ENCODE measurements at places on chromosomes 16 and 17. TPM values are rescaled to one million over a fixed set of nuclear protein-coding genes. Genes with fewer than 3 reads are reported as not detected.

DNA sequence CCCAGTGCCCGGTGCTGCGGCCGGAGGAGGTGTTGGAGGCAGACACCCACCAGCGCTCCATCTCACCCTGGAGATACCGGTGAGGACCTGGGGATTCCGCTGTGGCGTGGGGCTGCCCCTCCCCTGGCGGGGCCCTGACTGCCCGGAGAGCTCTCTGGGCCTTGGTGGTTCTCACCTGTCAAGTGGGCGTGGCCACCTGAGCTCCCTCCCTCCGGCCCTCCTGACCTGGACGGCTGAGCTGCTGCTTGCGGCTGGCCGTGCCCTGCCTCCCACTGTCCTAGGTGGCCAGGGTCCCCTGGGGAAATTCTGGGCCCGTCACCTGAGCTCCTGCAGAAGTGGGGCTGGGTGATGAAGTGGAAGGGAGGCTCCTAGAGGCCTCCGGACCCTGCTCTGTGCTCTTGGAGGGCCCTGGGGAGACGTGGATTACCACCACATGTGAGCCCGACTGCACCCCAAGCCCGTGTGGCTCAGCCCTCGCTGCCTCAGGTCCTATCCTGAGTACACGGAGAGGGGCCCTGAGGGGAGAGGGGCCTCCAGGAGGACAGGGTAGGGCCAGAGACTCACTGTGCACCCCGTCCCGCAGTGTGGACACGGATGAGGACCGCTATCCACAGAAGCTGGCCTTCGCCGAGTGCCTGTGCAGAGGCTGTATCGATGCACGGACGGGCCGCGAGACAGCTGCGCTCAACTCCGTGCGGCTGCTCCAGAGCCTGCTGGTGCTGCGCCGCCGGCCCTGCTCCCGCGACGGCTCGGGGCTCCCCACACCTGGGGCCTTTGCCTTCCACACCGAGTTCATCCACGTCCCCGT is 1.1 kb downstream of the IL17C start:
- DNase-seq = no peak
- no peak overlapping the region for H3K27ac ChIP-seq
- H3K27me3 ChIP-seq = no peaks in the 10 kb centered on the region
- H3K4me1 ChIP-seq = no peaks in the 10 kb centered on the region
- H3K4me3 ChIP-seq = no peak overlapping the region
- H3K36me3 ChIP-seq = no peaks in the 10 kb centered on the region

GRCh38 chr17:9256751-9257629 is 235.7 kb downstream of the NTN1 start:
- H3K4me3 ChIP-seq = no peak overlapping the region
- H3K4me1 ChIP-seq = no peaks in the 10 kb centered on the region
- H3K27ac ChIP-seq = no peak overlapping the region
- H3K36me3 ChIP-seq = no peaks in the 10 kb centered on the region
- no peaks in the 10 kb centered on the region for H3K27me3 ChIP-seq

DNA sequence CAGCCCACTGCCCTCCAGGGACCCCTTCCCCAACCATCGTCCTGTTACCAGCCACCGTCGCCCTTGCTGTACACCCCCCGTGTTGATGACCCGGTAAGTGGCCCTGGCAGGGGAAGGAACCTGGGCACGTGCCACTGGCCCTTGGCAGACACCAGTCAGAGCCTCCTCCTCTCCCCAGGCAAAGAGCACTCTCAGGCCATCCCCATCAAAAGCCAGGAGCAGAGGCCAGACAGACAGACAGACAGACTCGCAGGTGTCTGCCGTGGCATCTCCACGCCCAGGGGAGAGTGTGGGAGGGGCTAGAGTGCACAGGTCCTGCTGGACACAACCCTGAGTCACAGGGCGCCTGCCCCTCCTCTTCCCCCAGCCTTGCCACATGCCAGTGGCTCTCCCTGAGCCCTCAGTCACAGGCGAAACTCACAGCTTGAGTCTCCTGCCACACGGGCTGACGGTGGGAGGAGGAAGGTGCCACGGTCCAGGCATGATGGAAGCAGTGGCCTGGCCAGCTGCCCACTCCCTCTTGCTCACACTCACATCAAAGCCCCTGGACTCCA is 7.8 kb downstream of the CLCN7 start:
- DNase-seq = no peak
- no peak overlapping the region for H3K4me3 ChIP-seq
- no peak overlapping the region for H3K27ac ChIP-seq
- H3K36me3 ChIP-seq = no peaks in the 10 kb centered on the region
- H3K27me3 ChIP-seq = no peaks in the 10 kb centered on the region

GRCh38 chr16:4682084-4682591 is 11.2 kb upstream of the NUDT16L1 start:
- H3K27me3 ChIP-seq = no peaks in the 10 kb centered on the region
- peaks cover 72% of the 10 kb centered on the region for H3K4me1 ChIP-seq
- no peak overlapping the region for H3K4me3 ChIP-seq

DNA sequence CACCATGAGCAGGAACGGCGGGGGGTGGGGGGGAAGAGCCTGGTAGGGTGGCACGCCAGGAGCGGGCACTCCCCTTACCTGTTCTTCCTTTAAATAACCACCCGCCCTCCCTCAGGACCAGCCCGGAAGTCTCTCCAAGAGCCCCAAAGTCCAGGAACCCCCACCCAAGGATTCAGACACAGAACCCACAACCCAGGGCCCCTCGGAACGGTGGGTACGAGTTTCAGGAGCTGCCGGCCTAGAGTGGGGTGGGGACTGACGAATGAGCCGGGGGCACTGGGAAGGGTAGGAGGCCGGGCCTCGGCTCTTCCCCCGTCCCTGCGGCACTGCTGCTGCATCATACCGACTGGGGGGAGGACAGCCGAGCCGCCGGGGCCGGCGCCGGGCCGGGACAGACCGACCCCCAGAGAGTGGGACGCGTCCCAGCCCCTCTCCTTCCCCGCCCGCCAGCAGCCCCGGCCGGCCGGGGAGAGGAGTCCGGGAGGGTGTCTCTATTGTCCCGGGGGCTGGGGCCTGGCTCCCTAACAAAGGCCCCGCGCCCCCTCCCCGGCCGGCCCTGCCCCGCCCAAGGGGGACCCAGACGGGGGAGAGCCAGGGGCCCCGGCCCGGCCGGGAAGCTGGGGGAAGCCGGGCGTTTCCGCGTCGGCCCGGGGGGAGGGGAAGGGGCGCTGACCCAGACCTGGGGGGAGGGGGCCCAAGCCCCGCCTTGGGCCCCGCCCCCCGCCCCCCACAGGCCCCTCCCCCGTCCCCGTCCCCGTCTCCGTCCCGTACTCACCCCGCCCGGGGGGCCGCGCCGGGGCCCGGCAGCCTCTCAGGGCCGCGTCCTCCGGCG is 747 bp downstream of the ATXN7L3 start:
- H3K27ac ChIP-seq = peak overlapping the region; percentile 90
- peaks cover 20% of the 10 kb centered on the region for H3K36me3 ChIP-seq
- H3K4me1 ChIP-seq = no peaks in the 10 kb centered on the region
- H3K4me3 ChIP-seq = peak overlapping the region; percentile 79
- no peaks in the 10 kb centered on the region for H3K27me3 ChIP-seq
- peak; percentile 81 for DNase-seq

CFAP52 gene
- total RNA-seq = not detected

DNA sequence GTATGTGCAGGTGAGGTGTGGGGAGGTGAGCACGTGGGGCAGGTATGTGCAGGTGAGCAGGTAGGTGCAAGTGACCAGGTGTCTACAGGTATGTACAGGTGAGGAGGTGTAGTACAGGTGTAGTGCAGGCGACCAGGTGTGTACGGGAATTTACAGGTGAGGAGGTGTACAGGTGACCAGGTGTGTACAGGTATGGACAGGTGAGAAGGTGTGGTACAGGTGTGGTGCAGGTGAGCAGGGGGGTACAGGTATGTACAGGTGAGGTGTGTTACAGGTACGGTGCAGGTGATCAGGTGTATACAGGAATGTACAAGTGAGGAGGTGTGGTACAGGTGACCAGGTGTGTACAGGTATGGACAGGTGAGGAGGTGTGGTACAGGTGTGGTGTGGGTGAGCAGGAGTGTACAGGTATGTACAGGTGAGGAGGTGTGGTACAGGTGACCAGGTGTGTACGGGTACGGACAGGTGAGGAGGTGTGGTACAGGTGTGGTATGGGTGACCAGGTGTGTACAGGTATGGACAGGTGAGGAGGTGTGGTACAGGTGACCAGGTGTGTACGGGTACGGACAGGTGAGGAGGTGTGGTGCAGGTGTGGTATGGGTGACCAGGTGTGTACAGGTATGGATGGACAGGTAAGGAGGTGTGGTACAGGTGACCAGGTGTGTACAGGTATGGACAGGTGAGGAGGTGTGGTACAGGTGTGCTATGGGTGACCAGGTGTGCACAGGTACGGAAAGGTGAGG is 12.8 kb upstream of the DBNDD1 start:
- H3K4me3 ChIP-seq = no peak overlapping the region
- H3K27me3 ChIP-seq = no peaks in the 10 kb centered on the region
- no peaks in the 10 kb centered on the region for H3K36me3 ChIP-seq
- no peak overlapping the region for H3K27ac ChIP-seq
- H3K4me1 ChIP-seq = no peaks in the 10 kb centered on the region
- DNase-seq = no peak

HBA2 gene
- total RNA-seq = 80.7 TPM

HCRT gene
- not detected for total RNA-seq
